Bladder microvascular endothelial cell (primary cell): ENCODE measurements at places on chromosomes 1 and 21. TPM values are rescaled to one million over a fixed set of nuclear protein-coding genes. Genes with fewer than 3 reads are reported as not detected.

Gene COPA
- 178 and 246 TPM in 2 replicates for total RNA-seq

Gene TIE1
- 740 and 1,208 TPM in 2 replicates for total RNA-seq

Gene APCS
- not detected in 2 replicates for total RNA-seq

Gene PRAMEF33
- total RNA-seq: not detected in 2 replicates

Gene GUCA2B
- not detected in 2 replicates for total RNA-seq

Gene C1orf159
- total RNA-seq: 6.2 and 9.3 TPM in 2 replicates

Gene BARHL2
- total RNA-seq: under 0.01 TPM in 1 of 2 replicates, not detected in the other

Gene SV2A
- total RNA-seq: 0.32 and 3.3 TPM in 2 replicates

Gene FCAMR
- not detected in 2 replicates for total RNA-seq

Gene DDAH1
- total RNA-seq: 22.7 and 50.1 TPM in 2 replicates

Gene F13B
- total RNA-seq: not detected in 2 replicates

Gene LRRC7
- under 0.01 and 0.19 TPM in 2 replicates for total RNA-seq

Gene TSPAN1
- total RNA-seq: 0.49 TPM in 1 of 2 replicates, not detected in the other

Gene MRTO4
- 19.4 and 27.8 TPM in 2 replicates for total RNA-seq

Gene BNIPL
- under 0.01 and 0.57 TPM in 2 replicates for total RNA-seq

Gene MCOLN3
- total RNA-seq: not detected in 2 replicates

Gene LRRC8B
- total RNA-seq: 6.3 and 7.3 TPM in 2 replicates

Gene PERM1
- not detected in 2 replicates for total RNA-seq

Gene CRABP2
- not detected in 2 replicates for total RNA-seq

Gene ROR1
- total RNA-seq: 0.16 and 0.57 TPM in 2 replicates

Gene LDLRAD2
- under 0.01 and 0.06 TPM in 2 replicates for total RNA-seq

Gene GJB5
- not detected in 2 replicates for total RNA-seq

Gene HAO2
- total RNA-seq: not detected in 2 replicates

Gene S100A7
- total RNA-seq: not detected in 2 replicates

Gene KLHDC7A
- total RNA-seq: not detected in 2 replicates

Gene ATAD3C
- 1.4 TPM in 1 of 2 replicates, not detected in the other for total RNA-seq

Gene PLCH2
- total RNA-seq: under 0.01 and 0.06 TPM in 2 replicates

Gene MTARC2
- 4.7 and 14.7 TPM in 2 replicates for total RNA-seq
